ENCODE measurements at places on chromosomes 11 and 22.

- H3K4me3 ChIP-seq = no peak overlapping the region
- H3K27ac ChIP-seq = no peak overlapping the region
- H3K36me3 ChIP-seq = no peaks in the 10 kb centered on the region
- no peaks in the 10 kb centered on the region for H3K27me3 ChIP-seq
- no peaks in the 10 kb centered on the region for H3K4me1 ChIP-seq
- no peak for DNase-seq
These were observed 2.1 kb upstream of the CCDC81 start for GRCh38 chr11:86372586-86372985.

- no peak for DNase-seq
- H3K36me3 ChIP-seq = no peaks in the 10 kb centered on the region
- H3K4me1 ChIP-seq = no peaks in the 10 kb centered on the region
- H3K27ac ChIP-seq = no peak overlapping the region
- no peaks in the 10 kb centered on the region for H3K27me3 ChIP-seq
- no peak overlapping the region for H3K4me3 ChIP-seq
These were observed 7.8 kb downstream of the OR8K5 start for GRCh38 chr11:56152333-56152732.

GRCh38 chr22:25176175-25176574 lies 23.5 kb upstream of the CRYBB3 start:
- H3K27me3 ChIP-seq = 0 out of 2 replicates have a peak, but pooled peaks cover 3% of the 10 kb centered on the region
- no peaks in the 10 kb centered on the region for H3K36me3 ChIP-seq
- no peak for DNase-seq
- no peak overlapping the region for H3K4me3 ChIP-seq
- no peak overlapping the region for H3K27ac ChIP-seq
- no peaks in the 10 kb centered on the region for H3K4me1 ChIP-seq

- H3K36me3 ChIP-seq = no peaks in the 10 kb centered on the region
- no peak overlapping the region for H3K27ac ChIP-seq
- H3K4me3 ChIP-seq = no peak overlapping the region
- H3K4me1 ChIP-seq = peaks cover 6% of the 10 kb centered on the region
These were observed 47.7 kb upstream of the CSNK2A3 start for GRCh38 chr11:11400635-11401232.

GRCh38 chr22:29581799-29582198 lies 886 bp upstream of the NIPSNAP1 start:
- H3K4me1 ChIP-seq = peaks cover 4% of the 10 kb centered on the region
- H3K4me3 ChIP-seq = no peak overlapping the region
- H3K36me3 ChIP-seq = no peaks in the 10 kb centered on the region
- no peak overlapping the region for H3K27ac ChIP-seq

DNA sequence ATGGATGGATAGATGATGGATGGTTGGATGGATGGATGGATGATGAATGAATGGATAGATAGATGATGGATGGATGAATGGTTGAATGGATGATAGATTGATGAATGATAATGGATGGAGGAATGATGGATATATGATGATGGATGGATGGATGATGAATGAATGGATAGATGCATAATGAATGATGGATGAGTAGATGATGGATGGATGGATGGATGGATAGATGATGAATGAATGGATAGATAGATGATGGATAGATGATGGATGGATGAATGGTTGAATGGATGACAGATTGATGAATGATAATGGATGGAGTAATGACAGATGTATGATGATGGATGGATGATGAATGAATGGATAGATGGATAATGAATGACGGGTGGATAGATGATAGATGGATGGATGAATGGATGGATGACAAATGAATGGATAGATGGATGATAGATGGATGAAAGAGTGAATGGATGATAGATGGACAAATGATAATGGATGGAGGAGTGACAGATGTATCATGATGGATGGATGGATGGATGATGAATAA lies 1466.5 kb downstream of the BRD1 start:
- H3K27me3 ChIP-seq = no peaks in the 10 kb centered on the region
- H3K4me3 ChIP-seq = no peak overlapping the region
- DNase-seq = no peak

- H3K4me1 ChIP-seq = peaks cover 12% of the 10 kb centered on the region
- H3K27me3 ChIP-seq = no peaks in the 10 kb centered on the region
- no peak overlapping the region for H3K4me3 ChIP-seq
- no peak overlapping the region for H3K27ac ChIP-seq
These were observed 1.5 kb downstream of the SERPIND1 start for GRCh38 chr22:20775342-20775895.

GRCh38 chr11:71248251-71248570 lies 4.2 kb downstream of the SHANK2 start:
- H3K36me3 ChIP-seq = no peaks in the 10 kb centered on the region
- no peak overlapping the region for H3K4me3 ChIP-seq
- no peaks in the 10 kb centered on the region for H3K27me3 ChIP-seq
- H3K4me1 ChIP-seq = peaks cover 30% of the 10 kb centered on the region
- no peak for DNase-seq

DNA sequence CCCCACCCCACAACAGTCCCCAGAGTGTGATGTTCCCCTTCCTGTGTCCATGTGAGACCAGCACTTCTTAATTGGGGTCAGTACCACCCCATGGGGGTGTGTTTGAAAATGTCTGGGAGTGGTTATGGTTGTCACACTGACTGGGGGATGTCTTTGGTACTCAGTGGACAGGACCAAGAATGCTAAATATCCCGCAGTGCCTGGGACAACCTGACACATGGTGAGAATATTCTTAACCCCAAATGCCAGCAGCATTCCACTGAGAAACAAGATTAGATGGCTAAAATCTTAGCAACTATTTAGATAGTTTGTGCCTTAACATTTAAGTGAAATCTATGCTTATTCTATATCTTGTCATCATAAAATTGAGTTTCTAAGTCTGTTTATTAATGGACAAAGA lies 177.5 kb upstream of the ZBED5 start:
- DNase-seq = no peak
- H3K36me3 ChIP-seq = no peaks in the 10 kb centered on the region
- no peaks in the 10 kb centered on the region for H3K27me3 ChIP-seq
- no peak overlapping the region for H3K27ac ChIP-seq

GRCh38 chr22:37675930-37676735 lies 697 bp downstream of the LGALS1 start:
- H3K4me3 ChIP-seq = peak overlapping the region; percentile 68
- peak; percentile 71 for DNase-seq
- H3K27ac ChIP-seq = peak overlapping the region; percentile 76
- peaks cover 29% of the 10 kb centered on the region for H3K4me1 ChIP-seq
